Non-pigmented ciliary epithelial cell (primary cell): ENCODE measurements at places on chromosomes 6 and 20.

DNA sequence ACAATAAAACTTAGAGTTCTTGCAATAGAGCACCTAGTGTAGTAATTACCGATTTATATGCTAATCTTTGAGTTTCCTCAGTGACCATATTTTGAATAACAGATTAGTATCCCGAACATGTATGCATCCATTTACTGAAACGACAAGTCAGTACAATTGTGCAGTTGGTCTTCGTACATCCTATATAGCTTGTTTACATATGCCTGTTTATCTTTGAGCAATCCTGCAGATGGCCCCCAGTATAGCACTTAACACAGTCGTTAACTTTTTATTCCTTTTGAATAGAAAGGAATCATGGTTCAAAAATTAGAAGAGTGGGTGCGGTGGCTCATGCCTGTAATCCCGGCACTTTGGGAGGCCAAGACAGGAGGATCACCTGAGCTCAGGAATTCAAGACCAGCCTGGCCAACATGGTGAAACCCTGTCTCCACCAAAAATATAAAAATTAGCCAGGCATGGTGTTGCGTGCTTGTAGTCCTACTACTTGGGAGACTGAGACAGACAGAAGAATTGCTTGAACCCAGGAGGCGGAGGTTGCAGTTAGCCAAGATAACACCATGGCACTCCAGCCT lies 6.6 kb downstream of the SRSF6 start:
- DNase-seq: no peak

DNA sequence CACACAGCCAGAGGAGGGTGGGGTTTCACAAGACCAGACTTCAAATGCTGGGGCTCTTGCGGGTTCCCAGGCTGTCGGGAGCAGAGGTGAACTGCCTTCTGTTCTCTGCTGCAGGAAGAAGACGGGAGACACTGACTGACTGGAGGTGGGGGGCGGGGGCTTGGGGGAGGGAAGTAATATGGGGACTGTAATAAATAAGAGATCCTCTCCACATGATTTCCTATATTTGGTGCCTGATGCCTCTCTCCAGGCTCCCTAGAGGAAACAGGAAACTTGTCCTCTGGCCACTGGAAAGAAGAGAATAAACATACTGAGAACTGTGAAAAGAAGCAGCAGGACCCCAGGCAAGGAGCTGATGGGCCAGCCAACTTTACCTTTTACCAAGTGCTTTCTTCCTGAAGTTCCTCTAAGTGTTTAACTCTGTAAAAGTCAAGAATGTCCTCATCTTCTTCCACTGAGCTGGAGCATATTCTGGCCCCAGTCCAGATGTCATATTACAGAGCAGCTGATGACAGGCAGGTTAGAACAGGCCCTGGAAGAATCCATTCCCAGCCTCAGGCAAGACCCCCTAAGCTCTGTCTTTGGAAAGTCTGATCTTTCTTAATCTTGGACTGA lies 33.2 kb upstream of the ADGRF5 start:
- no peak for DNase-seq

GRCh38 chr6:10894958-10895357 lies 8.1 kb downstream of the SYCP2L start:
- no peak for DNase-seq

- no peak for DNase-seq
Measured at GRCh38 chr6:100461278-100461916, 3.3 kb downstream of the SIM1 start.

- DNase-seq: no peak
Measured at GRCh38 chr6:19324376-19324775, 512.8 kb upstream of the ID4 start.

- no peak for DNase-seq
Measured at GRCh38 chr6:67449602-67450001, 1185.5 kb upstream of the ADGRB3 start.

- DNase-seq: no peak
Measured at GRCh38 chr20:24148372-24148771, 159.8 kb upstream of the GGTLC1 start.
